ENCODE measurements at places on chromosomes 1 and 21.

- DNase-seq, result no peak
Observed at GRCh38 chr1:169925505-169926482, 32.1 kb upstream of the SCYL3 start.

DNA sequence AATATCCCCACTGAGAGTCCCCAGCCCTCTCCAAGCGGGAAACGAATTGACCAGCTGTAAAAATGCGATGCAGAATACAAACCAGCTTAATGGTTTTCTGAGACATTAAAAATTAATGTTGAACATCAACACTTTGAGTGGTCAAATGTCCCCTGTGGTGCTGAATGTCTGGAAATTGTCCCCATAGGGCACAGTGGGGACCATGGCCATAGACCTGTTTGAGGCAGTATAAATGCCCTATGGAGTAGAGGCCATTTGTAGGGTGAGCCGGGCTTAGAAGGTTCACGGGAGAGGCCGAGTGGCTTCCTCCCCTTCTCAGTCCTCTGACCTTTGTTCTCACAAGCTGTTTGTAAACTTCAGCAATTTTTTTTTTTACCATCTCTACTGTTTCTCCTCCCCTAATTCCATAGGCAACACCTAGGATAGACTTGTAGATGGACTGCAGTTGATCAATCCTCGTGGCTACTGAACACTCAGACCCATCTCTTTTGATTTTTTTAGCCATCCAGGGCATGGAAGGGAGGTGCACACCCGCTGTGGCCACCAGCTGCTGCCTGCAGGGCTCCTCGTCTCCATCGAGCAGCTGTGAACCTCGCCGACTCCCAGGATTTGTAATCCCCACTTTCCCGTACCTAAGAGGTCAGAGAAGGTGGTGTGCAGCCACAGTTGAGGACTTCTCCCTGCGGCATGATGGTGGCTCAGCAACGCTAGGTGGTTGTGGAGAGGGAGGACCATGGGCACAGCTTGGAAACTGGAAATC, 41.0 kb downstream of the KAZN start:
- DNase-seq, result no peak

DNA sequence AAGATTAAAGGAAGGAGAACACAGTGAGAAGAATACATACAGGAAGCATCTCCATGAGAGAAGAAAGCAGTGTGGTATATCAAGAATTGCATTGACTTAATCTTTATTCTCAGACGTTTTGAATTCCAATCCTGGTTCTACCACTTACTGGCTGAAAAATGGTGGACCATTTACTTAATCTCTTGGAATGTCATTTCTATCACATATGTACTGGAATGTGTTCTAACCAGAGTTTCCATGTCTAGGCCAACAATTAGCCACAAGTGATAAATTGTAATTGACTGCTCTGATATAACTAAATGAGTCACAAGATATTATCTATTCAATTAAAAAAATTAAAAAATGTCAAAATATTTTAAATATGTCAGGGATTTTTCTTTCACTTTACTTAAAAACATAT, 626.1 kb downstream of the PTPRC start:
- no peak for DNase-seq

DNA sequence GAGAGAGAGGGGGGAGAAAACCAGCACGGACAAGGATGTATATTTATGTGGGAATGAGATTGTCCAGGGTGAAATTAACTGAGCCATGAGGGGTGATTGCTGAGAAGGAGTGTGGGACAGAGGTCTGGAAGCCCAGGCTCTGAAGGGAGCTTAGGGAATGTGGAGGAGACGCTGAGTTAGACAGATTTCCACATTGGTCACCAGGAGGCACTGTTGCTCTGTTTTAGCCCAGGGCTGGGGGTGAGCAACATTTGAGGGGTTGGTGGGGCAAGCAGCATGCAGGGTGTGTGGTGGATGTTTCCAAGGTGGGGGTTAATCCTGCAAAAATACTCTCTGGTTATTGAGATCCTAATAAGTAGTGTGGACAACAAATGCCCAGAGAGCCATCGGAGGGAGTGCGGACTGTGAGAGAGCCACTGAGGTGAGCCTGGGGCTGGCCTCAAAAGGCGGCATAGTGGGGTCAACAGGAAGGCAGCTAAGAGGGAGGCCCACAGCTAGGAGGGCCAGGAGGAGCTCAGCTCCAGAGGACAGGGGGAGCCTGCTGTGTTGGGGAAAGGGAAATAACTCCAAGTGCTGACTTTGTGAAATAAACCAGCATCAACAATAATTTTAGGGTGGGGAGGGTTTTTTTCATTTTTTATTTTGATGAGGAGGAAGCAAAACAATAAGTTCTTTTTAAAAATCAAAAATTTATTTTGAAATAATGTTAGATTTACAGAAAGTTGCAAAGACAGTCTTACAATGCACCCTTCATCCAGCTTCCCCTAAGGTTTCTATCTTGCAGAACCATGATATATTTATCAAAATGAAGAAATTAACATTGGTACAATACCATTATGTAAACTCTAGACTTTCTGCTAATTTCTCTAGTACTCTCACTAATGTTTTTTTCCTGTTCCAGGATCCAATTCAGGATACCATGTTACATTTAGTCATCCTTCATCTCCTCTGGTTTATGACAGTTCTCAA, 82.8 kb upstream of the CD34 start:
- peak; percentile 40 for DNase-seq

DNA sequence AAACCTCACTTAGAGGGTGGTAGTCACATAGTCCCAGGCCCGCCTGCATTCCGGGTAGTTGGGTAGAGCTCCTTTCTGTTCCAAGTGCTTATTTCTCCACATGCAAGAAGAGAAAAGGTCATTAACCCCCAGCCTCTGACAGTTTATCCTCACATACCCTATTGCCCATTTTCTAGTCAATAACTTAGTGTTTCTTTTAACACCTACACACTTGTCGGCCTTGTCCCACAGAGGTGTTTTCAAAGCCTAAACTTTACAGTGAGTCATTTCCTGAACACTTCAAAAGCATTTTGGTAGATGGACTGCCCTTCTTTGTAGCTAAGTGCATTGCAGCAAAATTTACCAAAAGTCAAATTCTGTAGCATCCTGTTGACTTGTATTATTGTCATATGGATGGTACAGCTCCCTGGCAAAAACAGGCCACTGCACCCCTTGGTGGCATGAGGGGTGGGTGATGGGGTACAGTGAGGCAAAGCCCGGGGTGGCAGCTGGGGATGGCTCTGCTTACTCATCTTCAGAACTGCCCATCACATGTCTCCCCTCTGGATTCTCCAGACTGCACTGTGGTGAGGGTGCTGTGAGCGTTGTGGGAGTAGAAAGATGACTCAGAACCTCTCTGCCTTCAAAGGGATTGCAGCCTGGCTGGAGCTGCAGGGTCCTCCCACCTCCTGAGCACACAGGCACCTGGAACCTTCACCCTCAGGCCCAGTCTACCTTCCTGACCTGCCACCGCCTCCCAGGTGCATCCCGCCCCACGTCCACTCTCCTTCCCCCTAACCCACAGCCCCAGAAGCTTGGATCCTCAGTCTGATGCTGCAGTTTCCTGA, 45.8 kb upstream of the DMRTB1 start:
- peak; percentile 87 for DNase-seq

- DNase-seq, result peak; percentile 97
Observed at GRCh38 chr1:224726441-224727182, 110.5 kb downstream of the CNIH3 start.

DNA sequence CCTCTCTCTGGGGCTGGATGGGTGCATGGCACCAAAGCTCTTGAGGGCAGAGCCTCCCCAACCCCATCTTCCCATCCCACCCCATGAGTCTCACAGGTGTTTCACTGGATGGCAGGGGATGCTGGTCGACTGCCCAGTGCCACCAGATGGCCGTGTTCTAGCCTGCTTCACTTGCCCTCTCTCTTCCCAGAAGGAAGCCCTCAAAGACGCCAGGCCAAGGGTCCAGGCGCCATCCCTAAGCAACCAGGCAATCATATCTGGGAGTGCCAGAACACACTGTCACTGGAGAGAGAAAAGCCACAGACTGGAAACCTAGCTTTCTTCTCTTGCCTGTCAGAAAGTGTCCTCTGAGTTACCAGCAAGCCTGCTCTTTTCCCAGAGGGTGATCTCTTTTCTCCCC, 26.7 kb downstream of the PIGM start:
- DNase-seq, result no peak

- peak; percentile 63 for DNase-seq
Observed at GRCh38 chr1:40951943-40952743, 27.4 kb upstream of the CTPS1 start.

- no peak for DNase-seq
Observed at GRCh38 chr1:208126108-208126507, 118.1 kb downstream of the PLXNA2 start.

DNA sequence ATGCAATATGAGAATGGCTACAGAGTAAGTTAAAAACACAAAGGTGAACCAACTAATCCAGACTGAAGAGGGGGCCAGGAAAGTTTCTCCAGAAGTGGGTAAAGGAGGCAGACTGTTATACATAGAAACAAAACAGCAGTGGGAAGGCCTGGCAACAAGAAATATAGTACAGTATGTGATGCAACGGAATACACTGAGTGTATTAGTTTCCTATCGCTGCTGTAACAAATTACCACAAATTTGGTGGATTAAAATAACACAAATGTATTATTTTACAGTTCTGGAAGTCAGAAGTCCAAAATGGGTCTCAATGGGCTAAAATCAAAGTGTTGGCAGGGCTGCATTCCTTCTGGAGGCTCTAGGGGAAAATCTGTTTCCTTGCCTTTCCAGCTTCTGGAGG, 95.2 kb downstream of the ZSWIM5 start:
- no peak for DNase-seq

- DNase-seq, result peak; percentile 91
Observed at GRCh38 chr1:196115646-196116045, 492.6 kb downstream of the KCNT2 start.

DNA sequence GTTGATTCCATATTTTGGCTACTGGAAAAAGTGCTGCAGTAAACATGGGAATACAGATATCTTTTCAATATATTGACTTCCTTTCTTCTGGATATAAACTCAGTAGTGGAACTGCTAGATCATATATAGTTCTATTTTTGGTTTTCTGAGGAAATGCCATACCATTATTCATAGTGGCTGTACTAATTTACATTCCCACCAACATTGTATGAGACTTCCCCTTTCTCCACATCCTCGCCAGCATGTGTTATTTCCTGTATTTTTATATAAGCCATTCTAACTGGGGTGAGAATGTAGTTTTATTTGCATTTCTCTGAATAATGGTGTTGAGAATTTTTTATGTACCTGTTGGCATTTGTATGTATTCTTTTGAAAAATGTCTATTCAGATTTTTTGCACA, 385.2 kb downstream of the NUF2 start:
- DNase-seq, result no peak

DNA sequence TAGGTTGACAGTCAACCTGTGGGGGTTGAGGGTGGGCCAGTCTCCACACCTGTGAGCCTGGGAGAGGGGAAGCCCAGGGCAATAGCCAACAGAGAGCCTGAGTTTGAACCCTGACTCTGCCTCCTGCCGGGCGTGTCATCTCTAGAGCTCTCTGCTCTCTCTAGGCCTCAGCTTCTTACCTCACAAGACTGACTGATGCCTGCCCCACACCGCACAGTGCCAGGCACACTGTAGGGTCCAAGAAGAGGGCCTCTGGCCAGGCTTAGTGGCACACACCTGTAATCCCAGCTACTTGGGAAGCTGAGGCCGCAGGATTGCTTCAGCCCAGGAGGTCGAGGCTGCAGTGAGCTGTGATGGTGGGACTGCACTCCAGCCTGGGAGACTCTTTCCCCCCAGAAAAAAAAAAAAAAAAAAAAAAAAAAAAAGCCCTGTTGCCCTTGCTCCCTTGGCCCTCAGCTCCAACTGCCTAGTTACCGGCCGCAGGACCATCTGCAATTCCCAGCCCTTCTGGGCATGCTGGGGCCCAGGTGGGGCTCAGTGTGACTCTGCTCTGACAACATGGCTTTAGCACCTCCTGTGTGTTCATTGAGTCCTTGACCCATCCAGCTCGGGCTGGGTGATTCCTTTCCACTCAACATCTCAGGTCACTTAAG, 25.1 kb downstream of the GRHL3 start:
- DNase-seq, result peak; percentile 40

- peak; percentile 31 for DNase-seq
Observed at GRCh38 chr1:218347723-218348627, 2.8 kb downstream of the TGFB2 start.

DNA sequence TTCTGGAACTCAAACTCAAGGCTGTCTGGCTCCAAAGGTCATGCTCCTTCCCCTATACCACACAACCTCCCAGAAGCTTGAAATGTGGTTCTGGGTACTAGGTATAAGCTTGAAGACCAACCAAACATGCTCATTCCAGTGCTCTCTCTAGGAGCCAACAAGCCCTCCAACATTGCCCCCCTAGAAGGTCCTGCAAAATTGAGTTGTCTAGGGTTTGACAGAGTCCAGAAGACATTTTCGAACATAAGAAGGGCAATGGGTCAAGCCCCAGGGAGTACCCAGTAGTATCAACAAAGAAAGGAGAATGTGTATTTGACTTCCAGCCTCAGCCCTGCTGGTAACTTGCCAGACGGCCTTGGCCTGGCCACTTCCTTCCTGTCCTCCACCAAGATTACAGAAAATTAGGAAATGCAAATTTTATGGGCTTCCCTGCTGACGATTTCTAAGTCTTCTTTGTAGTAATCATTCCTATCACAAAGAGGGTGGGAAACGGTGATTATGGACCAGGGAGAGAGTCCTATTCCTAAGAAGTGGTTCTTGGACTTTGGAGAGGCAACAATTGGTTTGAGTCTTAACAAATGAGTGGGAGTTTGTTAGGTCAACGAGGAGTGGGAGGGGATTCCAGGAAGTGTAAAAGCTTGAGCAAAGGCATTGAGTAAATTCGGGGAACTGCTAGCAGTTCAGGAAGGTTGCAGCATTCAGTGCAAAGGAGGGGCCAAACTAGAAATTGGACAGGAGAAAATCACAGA, 18.7 kb upstream of the SLAMF1 start:
- no peak for DNase-seq

DNA sequence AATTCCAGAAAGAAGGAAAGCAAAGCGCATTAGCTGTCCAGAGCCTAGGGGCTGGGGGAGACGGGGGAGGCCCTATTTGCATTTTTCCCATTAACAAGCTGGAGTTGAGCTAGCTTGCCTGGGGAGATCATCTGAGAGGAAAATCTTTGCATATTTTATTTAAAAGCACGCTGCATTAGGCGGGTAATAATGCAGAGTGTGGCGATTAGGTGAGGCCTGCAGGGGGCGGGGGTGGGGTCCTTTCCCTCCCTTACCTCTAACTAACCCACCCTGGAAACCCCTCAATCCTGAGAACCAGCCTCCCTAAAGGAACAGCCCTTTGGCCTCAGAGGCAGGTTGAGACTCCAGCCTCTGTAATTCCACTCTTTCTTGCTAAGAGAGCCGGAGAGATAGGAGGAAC, 16.2 kb downstream of the C1orf216 start:
- DNase-seq, result no peak

DNA sequence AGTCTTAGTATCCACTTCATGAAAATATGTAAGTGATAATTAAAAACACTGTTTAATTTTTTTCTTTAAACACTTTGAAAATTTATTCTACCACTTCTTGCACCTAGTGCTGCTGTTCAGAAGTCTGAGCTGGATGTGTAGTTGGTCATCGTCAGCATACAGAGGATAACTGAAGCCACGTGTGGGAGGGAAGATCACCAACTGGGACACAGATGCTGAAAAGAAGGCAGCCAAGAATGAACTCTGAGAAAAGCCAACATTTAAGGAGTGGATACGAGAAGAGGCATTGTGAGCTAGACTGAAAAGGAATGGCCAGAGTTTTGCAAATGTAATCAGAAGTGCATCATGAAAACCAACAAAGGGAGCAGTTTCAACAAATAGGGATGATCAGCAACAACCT, 24.6 kb upstream of the CLCA4 start:
- DNase-seq, result peak; percentile 23
